ENCODE measurements at places on chromosomes 3 and 15.

- no peak for DNase-seq
Observed at GRCh38 chr15:43484455-43484854, 8.5 kb downstream of the TP53BP1 start.

DNA sequence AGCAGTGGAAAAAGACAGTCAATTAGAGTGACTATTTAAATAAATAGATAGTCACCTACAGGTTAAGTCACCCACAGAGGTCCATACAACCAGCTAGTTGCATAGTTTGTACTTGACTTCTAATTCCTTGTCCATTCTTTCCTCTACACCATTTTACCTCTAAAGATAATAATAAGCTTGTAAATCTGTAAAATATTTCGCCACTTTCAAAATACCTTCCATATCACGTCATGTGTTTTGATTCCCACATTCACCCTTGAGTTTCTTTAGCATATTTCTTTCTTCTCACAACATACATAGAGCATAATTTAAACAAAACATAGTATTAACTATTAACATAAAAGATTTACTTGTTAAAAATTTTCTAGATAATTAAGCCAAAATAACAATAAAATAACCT is 689.6 kb downstream of the MECOM start:
- DNase-seq, result no peak

DNA sequence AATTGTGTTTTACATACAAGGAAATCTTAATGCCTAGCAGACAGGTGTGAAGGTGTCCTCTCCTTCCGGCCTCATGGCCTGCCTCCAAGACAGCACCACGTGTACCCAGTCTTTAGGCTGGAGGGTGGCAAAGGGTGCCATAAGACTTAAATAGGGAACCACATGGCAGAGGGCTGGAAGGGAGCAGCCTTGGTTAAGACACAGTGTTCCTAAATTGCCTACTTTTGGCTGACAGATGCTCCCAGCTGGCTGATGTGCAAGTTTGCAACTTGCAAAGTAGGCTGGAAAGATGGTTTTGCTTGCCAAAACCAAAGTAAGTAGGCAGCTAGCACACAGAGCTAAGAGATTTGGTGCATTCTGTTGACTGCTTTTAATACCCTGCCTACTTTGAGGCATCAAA is 45.2 kb downstream of the CCNB2 start:
- DNase-seq, result no peak

DNA sequence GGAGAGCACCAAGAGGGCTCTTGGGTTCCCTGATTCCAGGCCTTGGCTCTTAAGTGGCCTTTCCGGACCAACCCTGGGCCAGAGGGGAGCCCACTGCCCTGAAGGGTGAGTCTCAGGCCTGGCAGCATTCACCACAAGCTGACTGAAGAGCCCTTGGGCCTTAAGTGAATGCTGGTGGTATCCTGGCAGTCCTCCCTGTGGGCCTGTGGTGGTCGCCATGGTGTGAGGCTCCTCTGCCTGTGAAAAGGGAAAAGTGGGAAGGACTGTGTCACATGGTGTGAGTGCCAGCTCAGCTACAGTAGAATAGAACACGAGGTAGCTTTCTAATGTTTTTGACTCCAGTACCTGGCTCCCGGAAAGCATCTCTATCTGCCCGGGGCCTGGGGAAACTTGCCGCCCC is 15.3 kb downstream of the CHDH start:
- DNase-seq, result no peak

DNA sequence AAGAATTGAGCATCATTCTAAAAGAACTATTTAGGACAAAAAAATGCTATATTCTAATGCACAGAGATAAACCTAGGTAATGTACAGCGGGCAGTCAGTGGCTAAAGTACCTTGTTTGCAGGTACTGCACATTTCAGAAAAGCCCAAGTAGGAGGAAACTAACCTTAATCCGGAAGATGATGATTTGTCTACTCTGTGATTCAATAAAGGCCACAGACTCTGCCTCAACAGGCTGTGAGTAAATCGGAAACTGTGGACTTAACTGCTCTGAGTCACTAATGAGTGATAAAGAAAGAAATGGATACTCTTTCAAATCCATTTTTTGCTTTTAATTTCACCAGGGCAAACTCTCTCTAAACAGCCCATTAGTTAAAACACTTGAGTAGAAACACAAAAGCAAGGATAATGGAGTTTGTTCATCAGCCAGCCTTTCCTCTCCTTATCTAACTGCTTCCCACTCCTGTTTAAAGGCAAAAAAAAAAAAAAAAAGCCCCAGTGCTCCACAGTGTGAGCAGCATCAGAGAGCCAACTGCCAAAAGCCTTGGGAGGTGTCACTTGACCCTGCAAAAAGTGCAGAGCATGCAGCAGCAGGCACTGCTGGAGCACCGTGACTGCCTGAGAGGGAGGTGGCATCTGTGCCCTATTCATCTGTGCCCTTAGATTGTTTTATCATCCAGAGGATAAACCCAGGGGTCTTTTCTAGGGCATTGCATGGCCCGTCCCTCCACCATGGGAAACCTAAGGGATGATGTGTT is 187.7 kb downstream of the SATB1 start:
- peak; percentile 35 for DNase-seq

DNA sequence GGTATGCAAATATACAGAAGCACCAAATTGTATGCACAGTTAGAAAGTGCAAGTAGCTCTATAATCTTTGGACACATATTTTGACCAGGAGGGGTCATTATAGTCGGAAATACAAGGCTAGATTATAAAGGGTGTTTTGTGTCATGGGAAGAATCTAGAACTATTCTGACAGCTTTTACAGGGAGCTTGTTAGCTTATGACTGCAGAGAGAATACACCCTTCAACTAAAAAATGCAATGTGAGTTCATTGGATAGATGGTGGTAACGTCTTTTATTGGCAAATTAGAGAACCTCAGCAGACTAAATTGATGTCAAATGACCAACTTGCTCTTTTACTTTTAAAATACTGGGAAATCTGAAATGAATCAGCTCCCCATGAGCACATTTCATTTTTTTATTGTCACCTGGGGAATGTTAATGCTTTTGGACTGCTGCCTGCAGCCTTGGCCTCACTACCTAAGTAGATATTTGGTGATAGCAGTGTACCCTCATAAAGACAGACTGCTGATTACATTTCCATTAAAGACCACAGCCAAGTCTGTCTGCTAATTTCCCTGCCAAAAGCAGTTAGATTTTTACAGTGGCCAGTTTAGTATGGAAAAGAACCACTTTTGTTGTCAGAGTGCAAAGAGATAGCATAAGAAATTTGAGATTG is 515.9 kb upstream of the DPPA4 start:
- DNase-seq, result no peak

GRCh38 chr15:74906067-74906449 is 593 bp downstream of the FAM219B start:
- no peak for DNase-seq

DNA sequence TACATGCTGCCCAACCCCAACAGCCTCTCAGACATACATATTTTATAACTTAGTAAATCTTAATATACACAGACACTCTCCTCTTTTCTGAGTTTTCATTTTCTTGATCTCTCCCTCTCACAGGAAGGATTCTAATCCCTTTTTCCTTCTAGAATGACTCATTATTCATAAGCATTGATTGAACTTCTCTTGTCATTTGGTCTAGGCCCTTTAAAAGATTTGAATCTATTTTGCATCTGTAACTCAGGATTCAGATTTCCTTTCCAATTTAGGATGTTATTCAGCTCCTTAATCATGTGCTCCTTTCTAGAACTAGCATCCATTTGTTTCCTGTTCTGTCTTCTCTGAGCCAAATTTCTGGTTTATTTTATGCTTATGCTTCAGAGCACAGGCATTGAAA is 624.5 kb upstream of the SGO1 start:
- no peak for DNase-seq

- DNase-seq, result no peak
Observed at GRCh38 chr15:74770211-74770903, 11.5 kb upstream of the CSK start.

- DNase-seq, result no peak
Observed at GRCh38 chr3:54819946-54820345, 107.9 kb downstream of the LRTM1 start.

- DNase-seq, result no peak
Observed at GRCh38 chr3:164250923-164251322, 827.4 kb downstream of the SI start.

DNA sequence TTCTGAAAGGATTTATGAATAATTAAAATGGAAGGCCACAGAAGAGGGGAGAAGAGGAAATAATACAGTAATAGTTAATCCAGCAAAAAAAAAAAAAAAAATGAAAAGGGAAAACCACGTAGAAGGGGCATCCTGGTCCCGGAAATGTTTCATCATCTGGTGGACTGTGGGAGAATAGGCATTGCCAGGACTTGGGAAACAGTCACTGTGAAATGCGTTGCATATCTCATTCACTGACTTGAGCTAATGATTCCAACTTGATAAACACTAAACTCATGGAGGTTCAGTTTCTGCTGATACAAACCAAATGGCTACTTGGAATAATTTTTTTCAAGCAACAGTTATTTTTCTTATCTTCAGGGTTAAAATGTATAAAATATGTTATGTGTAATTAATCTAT is 3.2 kb downstream of the XCR1 start:
- DNase-seq, result no peak

DNA sequence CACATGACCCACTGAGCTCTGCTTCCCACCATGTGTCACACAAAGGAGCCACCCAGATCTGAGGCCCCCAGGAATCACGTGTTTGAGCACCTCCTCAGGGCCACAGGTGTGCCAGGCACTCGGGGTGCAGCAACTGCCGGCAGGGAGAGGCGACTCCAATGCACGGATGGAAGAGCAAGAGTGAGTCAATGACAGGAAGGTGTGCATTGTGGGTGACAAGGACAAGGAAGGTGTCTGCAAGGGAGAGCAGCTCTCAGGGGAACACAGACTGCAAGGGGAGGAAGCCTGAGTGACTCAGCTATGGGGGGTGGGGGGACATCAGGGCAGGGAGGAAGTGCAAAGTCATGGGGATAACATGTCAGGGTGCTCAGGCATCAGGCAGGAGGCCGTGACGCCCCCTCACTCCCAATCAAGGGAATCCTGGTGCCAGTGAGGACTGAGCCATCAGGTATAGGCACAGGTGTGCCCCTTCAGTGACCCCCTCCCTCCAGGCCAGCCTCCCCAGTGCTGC is 67.4 kb downstream of the NUP210 start:
- no peak for DNase-seq

DNA sequence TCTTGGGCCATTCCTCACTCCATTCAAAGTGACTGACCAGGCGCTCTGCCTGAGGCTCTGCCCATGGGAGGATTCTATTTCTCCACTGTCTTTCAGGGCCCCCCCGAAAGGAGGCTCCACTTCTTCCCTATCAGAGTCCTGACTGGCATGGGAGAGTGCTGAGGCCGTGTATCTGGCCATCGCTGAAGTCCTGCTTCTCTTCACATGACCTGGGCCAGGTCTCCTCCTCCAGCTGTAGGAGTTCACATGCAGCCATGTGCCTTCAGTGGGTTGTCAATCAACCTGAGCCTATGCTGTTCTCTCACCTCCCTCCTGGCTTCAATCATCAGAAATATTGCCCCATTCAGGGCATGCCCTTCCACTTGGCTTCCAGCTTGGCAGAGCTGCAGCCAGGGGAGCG is 12.8 kb upstream of the APBA2 start:
- DNase-seq, result no peak

DNA sequence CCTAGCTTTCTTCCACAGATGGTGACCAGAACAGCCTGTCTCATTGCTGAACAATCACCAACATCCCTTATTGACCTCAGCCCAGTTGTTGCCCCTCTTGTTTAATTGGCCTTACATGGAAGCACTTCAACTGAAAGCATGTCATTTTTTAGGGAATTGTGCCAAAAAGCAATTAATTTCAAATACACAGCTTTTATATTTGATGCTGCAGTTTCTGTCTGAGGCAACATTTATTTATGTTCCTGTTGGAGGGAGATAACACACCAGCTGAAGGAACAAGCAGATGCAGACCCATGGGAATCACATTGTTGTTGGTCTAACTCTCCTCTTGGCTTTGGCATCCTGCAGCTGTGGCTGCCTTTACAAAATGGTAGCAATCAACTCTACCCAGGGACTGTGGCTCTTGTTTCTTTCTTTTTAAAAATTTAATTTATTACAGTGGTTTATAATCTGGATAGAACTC is 498.1 kb upstream of the RGMA start:
- no peak for DNase-seq

- DNase-seq, result no peak
Observed at GRCh38 chr3:19348941-19349564, 200.7 kb downstream of the KCNH8 start.

GRCh38 chr15:85707519-85708338 is 87.0 kb downstream of the KLHL25 start:
- DNase-seq, result no peak

- no peak for DNase-seq
Observed at GRCh38 chr3:169634618-169635236, 28.8 kb downstream of the MECOM start.

GRCh38 chr3:154175041-154175440 is 53.9 kb downstream of the ARHGEF26 start:
- DNase-seq, result no peak

- no peak for DNase-seq
Observed at GRCh38 chr3:43817825-43818224, 127.1 kb downstream of the ABHD5 start.

- no peak for DNase-seq
Observed at GRCh38 chr3:153903430-153903829, 217.8 kb upstream of the ARHGEF26 start.

DNA sequence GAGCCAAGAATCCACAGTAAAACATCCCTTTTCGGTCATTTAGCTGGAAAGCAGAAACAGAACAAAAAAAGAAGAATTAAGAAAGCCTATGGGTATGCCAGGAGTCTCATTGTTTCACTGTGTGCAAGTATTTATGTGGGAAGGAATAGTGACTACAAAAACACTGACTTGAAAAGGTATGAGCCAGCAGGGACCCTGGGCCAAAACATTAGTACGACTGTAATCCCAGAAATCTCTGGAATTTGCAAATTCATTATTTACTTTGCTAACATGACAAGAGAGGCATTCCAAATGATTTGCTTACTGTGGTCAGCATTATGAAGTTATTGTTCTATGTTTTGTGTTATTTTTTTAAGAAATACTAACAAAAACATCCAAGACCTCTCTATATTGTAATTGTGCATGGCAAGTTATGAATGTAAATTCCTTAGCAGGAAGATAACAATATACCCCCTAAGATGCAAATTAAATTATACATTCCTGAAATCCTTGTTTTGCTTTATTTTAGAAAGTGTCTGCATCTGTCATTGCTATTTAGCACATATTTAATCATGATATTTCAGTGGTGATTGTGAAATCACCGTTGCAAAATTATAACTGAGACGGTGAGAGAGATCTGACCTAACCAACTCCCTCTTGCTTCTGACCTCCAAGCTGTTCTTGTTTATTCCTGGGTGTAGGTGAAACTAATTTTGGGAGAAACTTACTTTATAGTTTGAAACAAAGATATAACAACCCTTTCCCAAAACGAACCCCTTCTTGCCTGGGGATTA is 299.2 kb downstream of the ZPLD1 start:
- DNase-seq, result no peak

DNA sequence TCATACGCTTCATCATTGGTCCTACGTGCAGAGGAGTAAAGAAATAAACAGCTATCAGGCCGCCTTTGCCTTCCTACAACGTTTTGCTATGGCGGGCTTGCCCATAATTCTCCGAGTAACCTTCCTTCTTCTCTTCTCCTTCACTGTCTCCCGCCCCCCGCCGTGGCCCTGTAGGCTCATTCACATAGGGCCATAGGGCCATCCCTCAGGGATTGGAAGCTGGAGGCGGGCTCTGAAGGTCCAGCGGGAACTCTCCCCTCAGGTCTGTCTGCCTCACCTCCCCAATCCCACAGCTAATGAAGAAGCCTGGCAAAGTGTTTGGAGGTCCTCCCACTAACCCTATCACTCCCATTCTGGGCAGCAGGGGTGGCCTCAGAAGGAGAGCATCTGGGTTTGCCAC is 43.6 kb downstream of the SEMA5B start:
- no peak for DNase-seq

GRCh38 chr3:194938845-194939531 is 253.3 kb downstream of the FAM43A start:
- DNase-seq, result no peak

All from AG09309 (cell line).